Esophagus squamous epithelium (tissue), 5 donors: ENCODE measurements at places on chromosomes 3 and 15.

- no peak for DNase-seq
Observed at GRCh38 chr15:91049378-91050127, 27.2 kb upstream of the VPS33B start.

DNA sequence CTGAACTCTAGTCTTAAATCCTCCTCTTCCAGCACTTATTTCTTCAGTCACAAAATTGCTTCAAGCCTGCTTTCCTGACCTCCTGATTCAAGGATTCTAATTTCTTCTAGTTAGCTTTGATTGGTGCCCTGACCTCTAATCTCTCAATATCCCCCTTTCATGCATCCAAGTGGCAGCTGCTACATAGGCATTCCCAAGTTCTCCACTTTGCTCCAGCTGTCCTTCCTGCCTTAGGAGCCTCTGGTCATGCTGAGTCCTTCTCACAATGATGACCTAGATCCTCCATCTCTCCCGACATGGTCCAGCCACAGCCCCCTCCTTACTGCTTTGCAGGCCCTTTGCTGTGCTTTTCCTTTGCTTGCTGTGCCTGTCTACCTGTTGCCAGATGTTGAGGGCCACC, 347.8 kb upstream of the C2CD4B start:
- no peak for DNase-seq

DNA sequence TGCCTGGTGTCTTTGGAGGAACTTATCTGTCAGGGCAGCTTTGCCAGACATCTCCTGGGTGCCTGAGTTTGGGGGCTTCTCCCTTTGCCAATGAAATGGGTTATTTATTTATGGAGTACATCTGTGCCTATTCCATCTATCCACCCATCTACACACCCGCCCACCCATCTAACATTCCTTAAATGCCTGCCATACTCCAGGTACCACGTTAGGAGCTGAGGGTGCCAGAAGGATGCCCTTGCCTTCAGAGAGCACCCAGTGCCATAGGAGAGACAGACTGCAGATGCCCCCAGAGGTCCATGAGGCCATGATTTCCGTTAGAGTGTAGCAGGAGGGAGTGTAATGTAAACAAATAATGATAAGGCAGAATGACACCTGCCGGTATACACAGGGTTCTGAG, 21.8 kb upstream of the KIF23 start:
- DNase-seq = no peak

DNA sequence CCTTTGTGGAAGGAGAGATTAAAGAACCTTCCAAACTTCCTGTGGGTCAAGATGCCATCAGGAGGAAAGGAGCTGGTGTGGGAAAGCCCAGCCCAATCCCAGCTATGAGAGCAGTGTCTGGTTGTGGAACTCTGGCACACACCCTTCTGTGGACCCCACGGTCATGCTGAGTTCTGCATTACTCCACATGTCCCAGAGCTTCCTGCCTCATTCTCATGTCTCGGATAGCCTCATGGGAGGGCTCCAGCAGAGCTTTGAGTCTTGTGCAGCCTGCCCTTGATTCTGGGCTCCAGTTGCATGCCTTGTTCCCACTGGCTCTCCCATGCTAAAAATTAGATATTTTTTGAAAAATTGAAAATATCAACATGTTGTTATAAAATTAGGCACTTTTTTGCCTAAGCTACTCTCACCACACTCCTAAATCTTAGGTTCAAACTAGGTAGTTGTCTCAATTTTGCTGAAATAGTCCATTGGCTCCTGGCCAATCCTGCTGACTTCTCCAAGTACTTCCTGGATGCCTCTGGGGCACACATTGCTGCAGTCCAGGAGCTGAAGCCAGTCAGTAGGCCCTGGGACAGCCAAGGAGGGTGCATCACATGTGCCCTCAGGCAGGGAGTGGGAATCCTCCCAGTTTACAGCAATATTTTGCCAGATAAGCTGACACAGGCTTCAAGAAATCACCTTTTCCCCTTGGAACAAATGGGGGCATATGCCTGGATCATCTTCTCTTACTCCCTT, 144.3 kb downstream of the EEFSEC start:
- DNase-seq = no peak
